CD8-positive, alpha-beta T cell (primary cell): ENCODE measurements at places on chromosomes 11 and 22. TPM values are rescaled to one million over a fixed set of nuclear protein-coding genes. Genes with fewer than 3 reads are reported as not detected.

GRCh38 chr11:96072592-96072991, 148.7 kb upstream of the MTMR2 start:
- DNase-seq = no peak

- DNase-seq = no peak
These were observed 6.7 kb upstream of the RAB3IL1 start for GRCh38 chr11:61924064-61924455.

DNA sequence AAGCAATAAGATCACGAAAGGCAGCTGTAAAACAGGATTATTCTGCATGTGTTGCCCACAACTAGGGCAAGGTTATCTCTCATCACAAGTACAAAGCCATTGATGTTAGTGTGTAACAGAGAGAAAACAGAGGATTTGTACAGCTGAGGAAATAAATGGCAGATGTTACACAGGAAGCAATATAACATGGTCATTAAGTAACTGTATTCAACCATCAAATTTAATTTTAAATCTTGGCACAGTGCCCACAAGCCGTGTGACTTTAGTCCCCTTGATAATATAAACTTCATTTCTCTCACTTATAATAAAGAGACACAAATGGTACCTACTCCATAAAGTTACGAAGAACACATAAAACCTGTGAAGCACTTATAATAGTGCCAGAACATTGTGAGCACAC, 17.3 kb downstream of the OR51E2 start:
- no peak for DNase-seq

DNA sequence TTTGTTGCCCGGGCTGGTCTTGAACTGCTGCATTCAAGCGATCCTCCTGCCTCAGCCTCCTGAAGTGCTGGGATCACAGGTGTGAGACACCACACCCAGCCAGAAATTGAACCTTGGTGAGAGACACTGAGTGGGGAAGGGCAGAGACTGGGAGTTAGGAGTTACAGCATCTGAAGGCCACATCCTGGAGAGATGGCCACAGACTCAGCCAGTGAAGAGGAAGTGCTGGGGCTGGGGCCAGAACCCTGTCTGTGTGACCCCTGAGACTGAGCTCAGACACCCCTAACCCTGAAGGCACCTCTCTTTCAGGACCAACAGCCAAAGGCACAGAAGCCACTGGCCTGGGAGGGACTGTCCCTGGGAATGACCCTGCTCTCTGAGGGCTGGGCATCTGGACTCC, 33.8 kb downstream of the TXN2 start:
- DNase-seq = no peak

GRCh38 chr22:47295226-47295901, 532.9 kb downstream of the TBC1D22A start:
- DNase-seq = no peak

DNA sequence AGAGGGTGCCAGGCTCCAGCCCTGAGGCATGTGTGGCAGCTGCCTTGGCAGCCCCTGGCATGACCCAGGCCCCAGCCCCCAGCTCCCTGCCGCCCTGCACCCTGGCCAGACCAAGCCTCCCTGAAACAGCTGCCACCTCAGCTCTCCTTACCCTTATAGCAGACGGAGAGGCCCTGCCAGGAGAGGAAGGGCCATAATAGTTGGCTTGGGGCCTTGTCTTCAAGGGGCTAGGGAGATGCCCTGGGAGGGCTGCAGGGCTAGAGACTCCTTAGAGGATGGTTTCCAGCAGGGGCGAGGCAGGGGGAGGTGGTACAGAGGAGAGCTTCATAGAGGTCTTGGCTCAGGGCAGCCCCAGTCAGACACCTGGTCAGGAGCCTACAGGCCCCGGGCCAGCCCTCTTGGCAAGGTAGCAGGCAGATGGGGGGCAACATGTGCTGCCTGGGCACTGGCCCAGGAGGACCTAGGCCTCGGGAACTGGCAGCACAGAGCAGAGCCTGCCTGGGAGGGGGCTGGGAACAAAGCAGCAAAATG, 13.0 kb downstream of the SMTN start:
- DNase-seq = no peak

- no peak for DNase-seq
These were observed 79.9 kb downstream of the RBMXL2 start for GRCh38 chr11:7168741-7168990.

- DNase-seq = no peak
These were observed 62.5 kb downstream of the USP35 start for GRCh38 chr11:78251083-78251775.

SULT4A1 gene
- total RNA-seq = not detected

ZNF202 gene
- 10.7 TPM for total RNA-seq

BEST1 gene
- 0.08 TPM for total RNA-seq

DEFB131B gene
- total RNA-seq = not detected

ART5 gene
- not detected for total RNA-seq
